ENCODE measurements at places on chromosomes 12 and 14.
A peak's percentile ranks its signal among the peaks of the same experiment; 100 is the strongest.

DNA sequence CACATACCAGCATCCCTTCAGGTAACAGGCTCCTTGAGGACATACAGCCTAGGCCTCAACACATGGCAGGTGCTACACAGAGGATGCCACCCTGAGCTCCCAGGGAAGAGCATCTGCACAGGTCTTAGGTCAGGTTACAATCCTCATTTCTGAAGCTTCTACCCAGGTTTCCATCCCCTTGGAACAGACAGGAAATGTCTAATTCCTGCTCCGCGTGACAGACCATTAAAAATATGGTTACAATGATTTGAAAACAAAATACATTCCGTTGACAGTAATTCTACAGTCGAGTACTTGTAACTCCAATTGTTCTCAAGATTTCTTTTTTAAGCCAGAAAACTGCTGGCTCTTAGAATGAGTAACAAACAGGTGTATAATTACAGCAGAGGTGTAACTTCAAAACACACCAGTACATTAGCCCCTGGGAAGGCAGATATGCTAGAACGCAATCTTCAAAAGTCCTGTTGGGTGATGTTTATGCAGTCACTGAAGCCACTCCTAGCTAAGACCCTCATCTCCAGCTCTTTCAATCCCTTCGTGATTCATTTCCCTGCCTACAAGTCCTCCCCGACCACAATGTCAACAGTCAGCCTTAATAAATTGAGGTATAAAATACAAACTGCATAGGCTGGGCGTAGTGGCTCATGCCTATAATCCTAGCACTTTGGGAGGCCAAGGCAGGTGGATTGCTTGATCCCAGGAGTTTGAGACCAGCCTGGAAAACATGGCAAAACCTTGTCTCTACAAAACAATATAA is 11.6 kb downstream of the SETD3 start:
- no peak overlapping the region for H3K27ac ChIP-seq
- H3K4me3 ChIP-seq: no peak overlapping the region
- no peaks in the 10 kb centered on the region for H3K4me1 ChIP-seq
- H3K36me3 ChIP-seq: peaks cover 12% of the 10 kb centered on the region

DNA sequence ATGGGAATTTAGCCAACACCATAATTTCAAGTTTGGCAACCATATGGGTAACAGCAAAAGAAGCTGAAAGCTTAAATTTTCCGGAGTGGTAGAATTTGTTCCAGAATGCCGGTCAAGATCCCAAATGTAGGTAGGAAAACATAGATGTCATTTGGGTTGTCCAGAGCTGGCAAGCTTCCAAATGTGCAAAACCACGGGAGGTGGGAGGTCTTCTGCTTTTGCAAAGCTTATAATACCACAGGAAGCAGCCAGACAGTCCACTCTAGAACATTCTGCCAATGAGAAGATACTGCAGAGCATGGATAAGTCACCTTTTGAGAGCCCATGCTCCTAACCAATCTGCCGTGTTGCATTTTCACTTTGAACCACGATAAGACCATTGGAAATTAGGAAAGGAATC is 26.4 kb upstream of the BATF start:
- no peaks in the 10 kb centered on the region for H3K27me3 ChIP-seq
- peaks cover 76% of the 10 kb centered on the region for H3K4me1 ChIP-seq
- H3K36me3 ChIP-seq: no peaks in the 10 kb centered on the region
- H3K4me3 ChIP-seq: no peak overlapping the region

GRCh38 chr14:100594625-100594951 is 7.4 kb upstream of the BEGAIN start:
- no peaks in the 10 kb centered on the region for H3K36me3 ChIP-seq
- H3K27ac ChIP-seq: no peak overlapping the region

DNA sequence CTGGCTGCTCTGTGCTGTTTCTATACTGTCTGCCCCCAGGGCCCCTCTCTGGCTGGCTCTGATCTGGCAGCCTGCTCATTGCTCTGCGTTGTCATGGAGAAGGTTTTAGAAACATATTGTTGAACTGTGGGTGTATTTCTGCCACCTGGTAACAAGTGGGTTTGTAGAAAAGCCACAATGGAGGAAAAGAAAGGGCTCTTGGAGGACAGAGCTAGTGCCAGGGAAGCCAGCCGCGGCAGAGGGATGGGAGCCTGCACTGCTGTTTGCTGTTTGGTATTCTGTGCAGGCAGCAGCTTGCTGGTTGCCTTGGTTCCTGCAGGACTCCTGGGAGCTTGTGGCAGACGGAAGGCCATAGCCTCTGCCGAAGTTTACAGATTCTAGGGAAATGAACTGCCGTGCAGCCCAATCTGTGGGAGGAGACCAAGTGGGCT is 15.1 kb downstream of the CCDC177 start:
- no peak overlapping the region for H3K27ac ChIP-seq
- H3K36me3 ChIP-seq: no peaks in the 10 kb centered on the region
- no peak for DNase-seq

- H3K27ac ChIP-seq: no peak overlapping the region
- no peaks in the 10 kb centered on the region for H3K36me3 ChIP-seq
- H3K4me3 ChIP-seq: peak overlapping the region; percentile 68
- H3K4me1 ChIP-seq: peaks cover 5% of the 10 kb centered on the region
- H3K27me3 ChIP-seq: no peaks in the 10 kb centered on the region
- DNase-seq: no peak
Observed at GRCh38 chr12:93591137-93591868, 18.8 kb downstream of the SOCS2 start.

DNA sequence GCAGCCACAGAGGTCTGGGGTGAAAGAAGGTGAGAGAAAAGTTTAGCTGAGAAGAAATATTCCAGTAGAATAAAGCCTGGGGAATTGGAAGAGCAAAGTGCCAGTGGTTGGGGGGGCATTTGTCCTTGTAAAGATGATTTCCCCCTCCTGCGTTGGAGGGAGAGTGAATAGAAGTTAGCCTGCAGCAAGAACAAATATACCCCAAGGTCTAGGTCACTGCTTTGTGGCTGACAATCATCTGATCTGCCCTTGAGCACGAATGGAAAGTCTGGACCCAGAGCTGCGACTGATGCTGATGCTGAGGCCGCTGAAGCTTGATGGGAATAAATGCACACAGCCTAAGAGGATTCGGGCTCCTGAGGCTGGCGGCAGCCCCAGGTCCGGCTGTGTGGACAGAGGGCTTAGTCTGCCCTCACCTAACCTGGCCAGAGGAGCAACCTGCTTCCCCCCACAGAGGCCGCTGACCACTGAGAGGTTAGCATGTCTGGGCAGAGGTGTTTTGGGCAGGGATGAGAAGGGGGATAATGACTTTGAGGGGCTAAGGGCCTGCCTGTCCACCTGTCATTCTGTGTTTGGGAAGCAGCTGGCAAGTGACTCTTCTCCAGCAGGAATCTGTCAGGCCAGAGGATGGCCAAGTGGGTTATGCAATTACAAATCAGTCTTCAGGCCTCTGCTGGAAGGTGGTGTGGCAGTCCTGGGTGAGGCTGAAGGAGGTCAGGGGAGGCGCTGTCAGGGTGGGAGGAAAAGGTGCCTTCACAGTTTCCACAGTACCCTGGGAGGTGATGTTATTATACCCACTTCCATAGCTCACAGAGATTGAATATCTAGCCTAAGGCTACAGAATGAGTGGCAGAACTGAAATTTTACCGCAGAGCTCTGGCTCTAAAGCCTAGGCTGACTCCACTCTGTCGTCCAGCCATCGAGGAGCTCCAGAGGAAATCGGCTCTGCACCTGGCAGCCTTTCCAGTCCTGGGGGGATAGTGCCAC is 11.7 kb downstream of the TUBA1C start:
- H3K27me3 ChIP-seq: no peaks in the 10 kb centered on the region
- peaks cover 2% of the 10 kb centered on the region for H3K36me3 ChIP-seq
- H3K4me3 ChIP-seq: no peak overlapping the region
- H3K27ac ChIP-seq: no peak overlapping the region
- no peaks in the 10 kb centered on the region for H3K4me1 ChIP-seq
- DNase-seq: no peak

DNA sequence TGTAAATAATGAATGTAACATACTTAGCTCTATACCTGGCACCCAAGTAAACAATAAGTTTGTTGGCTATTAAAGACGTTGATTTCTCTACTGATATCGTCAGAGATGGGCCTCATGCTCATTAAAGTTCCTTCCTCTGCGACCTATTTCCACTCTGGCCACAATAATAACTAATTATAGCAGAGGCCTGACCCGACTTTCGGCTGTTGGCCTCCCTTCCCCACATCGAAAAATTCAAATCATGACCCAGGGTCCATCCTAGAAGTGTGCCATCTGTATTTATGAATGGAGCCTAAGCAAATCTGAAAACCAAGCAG is 321 bp upstream of the USP30 start:
- no peak overlapping the region for H3K27ac ChIP-seq
- no peaks in the 10 kb centered on the region for H3K27me3 ChIP-seq
- peaks cover 8% of the 10 kb centered on the region for H3K4me1 ChIP-seq
- DNase-seq: no peak
- H3K4me3 ChIP-seq: peak overlapping the region; percentile 83

GRCh38 chr12:56234746-56235436 is 5.0 kb downstream of the SLC39A5 start:
- no peak for DNase-seq
- H3K36me3 ChIP-seq: no peaks in the 10 kb centered on the region
- H3K27ac ChIP-seq: no peak overlapping the region
- no peaks in the 10 kb centered on the region for H3K4me1 ChIP-seq
- no peaks in the 10 kb centered on the region for H3K27me3 ChIP-seq

DNA sequence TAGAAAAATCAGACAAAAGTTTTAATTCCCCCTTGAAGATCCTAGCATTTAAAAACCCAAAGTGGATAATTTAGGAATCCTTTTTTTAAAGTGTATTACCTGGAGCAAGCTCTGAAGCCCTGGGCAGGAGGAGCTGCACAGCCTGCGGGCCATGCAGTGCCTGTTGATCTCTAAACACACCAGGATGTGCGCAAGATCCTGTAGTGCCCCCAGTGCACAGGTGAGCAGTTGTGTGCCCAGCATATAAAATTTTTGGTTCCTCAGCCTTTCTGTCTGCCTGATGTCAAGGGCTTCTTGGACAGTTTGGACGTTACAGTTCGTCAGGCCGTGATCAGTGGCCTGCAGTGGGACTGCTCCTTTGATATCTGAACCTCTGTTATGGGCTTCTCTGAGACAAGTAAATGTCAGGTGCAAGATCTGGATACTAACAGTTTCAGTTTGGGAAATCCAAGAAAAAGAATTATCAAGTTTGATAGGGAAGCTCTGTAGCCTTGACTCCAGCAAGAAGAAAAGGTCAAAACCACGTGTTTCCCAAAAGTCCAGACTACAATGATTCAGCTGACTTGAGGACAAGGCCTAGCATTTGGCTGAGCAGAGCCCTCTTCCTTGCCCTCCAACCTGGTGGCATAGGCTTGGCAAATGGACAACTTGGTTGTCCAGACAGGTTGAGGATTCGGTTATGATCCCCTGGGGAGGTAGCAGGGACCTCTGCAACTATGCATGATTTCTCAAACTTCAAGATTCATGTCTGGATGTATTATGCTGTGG is 1.0 kb downstream of the ATXN7L3B start:
- H3K36me3 ChIP-seq: no peaks in the 10 kb centered on the region
- peak overlapping the region; percentile 90 for H3K27ac ChIP-seq
- H3K4me3 ChIP-seq: peak overlapping the region; percentile 83
- DNase-seq: no peak
